ENCODE measurements at places on chromosomes 2 and 18.

GRCh38 chr2:164928101-164928673 lies 27.1 kb downstream of the SLC38A11 start:
- no peak for DNase-seq

DNA sequence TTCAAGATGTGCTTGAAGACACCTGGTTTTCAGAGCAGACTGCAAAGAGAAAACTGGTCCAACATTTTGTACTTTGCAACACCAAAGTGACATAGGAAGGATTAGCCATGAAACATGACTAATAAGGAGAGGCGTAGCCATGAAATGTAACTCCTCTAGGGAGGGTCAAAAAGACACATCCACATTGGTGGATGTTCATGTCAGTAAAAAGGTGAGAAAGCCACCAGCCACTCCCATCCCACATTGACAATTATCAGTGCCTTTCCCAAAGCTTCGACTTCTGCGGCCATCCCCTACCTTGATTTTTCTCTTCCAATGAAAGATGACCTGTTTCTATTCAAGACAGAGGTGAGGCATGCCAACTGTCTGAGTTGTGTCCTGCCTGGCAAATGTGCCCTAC lies 223.2 kb downstream of the ALK start:
- no peak for DNase-seq

DNA sequence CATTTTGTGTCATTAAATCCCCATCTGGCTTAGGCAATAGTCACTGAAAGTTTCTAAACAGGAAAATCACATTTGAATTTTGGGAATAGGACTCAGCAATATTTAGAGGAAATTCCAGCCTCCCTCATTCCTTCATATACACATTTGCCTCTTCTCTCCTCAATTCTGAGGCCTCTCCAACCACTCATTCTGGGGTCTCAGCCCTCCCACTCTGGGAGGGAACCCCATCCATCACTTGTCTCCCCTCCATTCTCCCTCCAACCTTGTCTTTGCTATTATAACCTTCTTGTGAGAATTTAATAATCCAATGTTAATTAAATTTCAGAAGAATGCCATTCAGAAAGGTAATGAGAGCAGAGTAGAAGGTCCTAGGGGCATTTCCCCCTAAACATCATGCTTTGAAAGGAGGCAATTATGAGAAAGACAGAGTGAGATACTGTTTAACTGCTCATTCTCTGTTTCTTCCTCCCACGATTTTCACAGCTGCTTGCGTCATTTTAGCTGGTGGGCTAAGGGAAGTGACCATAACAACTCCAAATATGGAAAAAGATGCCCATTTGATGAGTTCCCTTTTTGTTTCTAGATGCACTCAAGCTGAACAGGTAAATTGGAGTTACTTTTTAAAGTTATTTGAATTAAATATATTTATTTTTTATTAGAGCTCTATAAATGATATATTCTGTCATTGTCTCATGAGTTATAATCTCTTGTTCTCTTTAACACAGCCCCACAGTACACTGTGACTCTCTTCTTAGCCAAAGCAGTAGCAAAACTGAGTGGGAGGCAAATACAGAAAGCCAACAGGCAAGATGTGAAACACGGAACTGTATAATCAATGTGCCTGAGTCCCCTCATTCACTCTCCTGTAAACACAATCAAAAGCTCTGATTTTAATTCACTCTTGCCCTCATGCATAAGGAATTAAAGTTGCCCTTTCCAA lies 135.1 kb downstream of the DLGAP1 start:
- DNase-seq, result no peak

DNA sequence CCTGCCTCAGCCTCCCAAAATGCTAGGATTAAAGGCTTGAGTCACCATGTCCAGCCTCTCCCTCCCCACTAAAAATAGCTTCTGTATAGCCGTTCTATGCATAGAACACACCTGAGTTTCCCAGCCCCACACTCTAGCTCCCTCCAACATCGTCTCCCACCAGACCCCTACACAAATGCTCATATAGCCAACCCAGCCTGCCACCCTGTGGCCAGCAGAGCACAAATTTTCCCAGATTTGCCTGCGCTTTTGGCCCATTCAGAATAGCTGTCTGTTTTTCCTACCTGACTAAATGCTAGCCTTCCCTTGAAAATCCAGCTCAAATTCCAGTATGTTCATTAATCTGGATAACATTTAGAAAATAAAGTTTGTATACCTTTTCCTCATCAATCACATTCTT lies 22.8 kb downstream of the TRABD2A start:
- no peak for DNase-seq

GRCh38 chr2:11907190-11907589 lies 160.8 kb downstream of the LPIN1 start:
- DNase-seq, result no peak

GRCh38 chr2:222057347-222058073 lies 241.3 kb downstream of the PAX3 start:
- DNase-seq, result no peak

DNA sequence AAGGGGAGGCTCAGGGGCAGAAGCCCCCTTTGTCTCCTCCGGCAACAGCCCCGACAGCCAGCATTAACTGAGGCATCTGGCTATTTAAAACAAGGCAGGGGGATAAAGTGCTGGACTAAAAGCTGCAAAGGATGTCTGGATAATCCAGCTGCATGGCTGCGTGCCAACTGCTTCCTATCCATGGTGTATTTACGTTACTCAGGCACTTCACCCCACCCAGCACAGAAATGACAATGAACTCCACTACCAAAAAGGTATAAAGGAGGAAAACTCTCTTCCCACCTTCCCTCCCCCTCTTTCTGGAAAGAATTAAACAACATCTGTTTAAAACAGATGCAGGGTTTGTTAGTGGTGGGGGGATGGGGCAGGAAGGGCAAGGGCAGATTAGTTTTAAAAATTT lies 82.5 kb downstream of the SPRED2 start:
- no peak for DNase-seq

DNA sequence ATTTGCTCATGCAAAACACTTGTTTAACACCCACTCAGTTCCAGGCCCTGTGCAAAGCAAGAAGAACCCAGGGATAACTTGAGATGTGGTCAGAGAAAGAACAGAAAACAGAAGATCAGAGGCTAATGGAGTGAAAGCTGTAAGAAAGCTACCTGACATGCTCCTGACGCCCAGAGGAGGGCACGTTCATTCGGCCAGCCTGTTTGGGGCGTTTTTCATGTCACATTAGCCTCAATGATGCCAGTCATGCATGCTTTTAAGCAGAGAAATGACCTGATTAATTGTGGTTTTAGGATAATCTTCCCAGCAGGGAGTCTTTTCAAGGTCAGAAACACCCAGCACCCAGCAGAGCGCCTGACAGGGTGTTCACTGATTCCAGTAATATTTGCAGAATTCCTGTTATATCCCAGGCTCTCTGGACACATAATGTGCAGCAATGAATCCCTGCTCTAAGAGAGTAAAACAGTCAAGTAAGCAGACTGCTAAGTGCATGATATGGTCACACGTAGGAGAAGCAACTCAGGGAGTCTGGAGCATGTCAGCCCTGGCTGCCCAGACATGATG lies 320.0 kb downstream of the LRATD1 start:
- no peak for DNase-seq

- DNase-seq, result no peak
Measured at GRCh38 chr18:74163019-74163660, 14.8 kb downstream of the TIMM21 start.

GRCh38 chr2:3427272-3427671 lies 47.8 kb downstream of the TRAPPC12 start:
- DNase-seq, result no peak

DNA sequence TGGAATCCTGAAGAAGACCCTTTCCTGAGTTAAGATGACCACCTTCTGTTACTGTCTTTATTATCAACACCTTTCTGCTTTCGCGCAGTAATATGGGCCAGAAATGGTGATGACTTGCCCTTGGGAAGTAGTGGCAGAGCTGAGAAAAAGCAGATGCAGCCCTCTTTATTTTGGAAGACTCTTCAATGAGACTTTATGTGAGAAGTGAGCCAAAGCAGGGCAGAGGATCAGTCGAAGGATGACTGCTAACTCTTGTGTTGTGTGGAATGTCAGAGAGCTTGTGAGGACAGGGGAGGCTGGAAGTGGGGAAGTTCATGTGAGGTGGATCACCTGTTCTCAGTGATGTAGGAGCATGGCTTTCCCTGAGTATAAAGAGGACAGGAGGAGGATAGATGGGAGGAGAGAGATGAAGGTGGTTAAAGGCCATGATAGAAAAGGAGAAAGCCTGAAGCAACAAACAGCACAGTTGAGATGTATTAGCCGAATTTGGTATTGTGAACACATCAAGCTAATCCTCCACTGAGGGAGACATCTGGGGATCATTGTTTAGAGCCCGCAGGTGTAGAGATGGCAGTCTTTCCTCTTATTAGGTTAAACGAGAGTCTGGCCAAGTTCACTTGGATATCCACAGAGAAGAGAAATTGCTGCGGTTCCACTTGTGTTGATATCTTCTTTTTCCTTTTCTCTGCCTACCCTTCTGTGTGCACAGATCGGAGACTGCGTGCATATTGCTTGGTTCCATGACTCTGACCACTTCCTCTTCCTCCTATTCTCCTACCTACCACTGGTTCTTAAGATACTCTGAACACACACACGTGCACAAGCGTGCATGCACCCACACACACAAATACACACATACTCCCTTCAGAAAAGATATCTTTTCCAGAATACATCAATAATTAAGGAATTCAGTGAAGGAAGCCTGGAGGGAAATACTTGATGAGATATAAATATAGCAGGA lies 67.4 kb downstream of the SLC9A2 start:
- DNase-seq, result no peak

GRCh38 chr2:18319987-18320386 lies 240.5 kb downstream of the RDH14 start:
- no peak for DNase-seq

DNA sequence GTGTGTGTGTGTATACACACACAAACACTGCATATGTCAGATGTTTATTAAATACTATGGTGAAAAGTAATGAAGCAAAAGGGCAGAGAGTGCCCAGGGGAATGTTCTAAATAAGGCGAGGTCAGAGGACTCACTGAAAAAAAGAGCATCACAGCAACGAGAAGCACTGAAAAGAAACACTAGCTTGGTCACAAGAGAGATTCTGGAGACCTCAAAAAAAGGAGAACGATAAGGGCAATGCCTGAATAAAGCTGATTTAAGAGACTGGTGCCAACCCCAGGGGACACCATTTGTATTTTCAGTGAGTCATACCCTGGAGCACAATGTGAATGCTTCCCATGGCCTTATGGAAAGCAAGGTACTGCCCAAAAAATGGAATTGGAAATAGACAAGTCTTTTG lies 14.5 kb downstream of the SLC40A1 start:
- no peak for DNase-seq
